Activated gamma-delta T cell treated with anti-CD3 and anti-CD28 coated beads, Interleukin-2, amount 50 U/mL, for 16 hours (primary cell): ENCODE measurements at places on chromosomes 3 and 15.

DNA sequence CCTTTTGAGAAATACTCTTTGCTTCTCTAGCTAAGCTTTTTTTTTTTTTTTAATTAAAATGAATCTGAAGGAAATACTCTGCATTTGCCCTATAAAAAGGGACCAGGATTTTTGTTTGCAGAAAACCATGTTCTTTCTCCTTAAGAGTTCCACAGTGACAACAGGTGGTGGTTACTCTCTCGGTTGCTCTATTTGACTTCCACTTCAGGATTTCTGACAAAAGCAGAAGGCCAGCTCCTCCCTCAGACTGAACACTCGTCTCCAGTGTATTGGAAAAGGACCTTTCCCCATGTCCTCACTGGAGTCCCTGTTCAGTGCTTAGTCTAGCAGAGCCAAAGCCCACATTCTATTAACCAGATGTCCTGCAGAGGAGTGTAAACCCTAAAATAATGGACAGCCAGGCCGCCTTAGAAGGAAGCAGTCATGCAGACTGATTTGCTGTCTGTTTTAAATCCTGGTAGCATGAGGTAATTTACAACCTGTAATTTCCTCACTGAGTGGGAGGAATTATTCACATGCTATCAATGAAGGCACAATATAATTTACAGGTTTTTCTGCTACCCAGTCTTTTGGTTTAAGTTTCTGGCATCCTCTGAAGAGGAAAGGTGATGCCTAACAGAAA, 599.3 kb downstream of the PYDC2 start:
- no peak for DNase-seq

DNA sequence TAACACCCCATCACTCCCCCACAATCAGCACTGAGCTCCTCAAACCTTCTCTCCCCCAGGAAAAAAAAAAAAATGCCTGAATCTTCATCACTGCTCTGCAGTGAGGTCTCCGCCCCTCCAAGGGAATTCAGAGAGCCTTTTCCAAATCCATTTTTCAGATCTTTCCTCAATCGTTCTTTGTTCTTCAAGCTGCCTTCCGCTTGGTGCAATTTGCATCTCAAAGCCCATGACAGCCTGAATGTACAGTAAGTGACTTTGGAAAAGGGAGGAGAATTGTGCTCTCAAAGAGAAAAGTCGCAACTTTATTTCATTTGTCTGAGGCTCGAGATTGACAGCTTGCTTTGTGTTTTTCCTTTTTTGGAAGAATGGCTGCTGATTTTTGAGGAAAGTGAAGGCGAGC, 75.0 kb downstream of the CORO2B start:
- no peak for DNase-seq

DNA sequence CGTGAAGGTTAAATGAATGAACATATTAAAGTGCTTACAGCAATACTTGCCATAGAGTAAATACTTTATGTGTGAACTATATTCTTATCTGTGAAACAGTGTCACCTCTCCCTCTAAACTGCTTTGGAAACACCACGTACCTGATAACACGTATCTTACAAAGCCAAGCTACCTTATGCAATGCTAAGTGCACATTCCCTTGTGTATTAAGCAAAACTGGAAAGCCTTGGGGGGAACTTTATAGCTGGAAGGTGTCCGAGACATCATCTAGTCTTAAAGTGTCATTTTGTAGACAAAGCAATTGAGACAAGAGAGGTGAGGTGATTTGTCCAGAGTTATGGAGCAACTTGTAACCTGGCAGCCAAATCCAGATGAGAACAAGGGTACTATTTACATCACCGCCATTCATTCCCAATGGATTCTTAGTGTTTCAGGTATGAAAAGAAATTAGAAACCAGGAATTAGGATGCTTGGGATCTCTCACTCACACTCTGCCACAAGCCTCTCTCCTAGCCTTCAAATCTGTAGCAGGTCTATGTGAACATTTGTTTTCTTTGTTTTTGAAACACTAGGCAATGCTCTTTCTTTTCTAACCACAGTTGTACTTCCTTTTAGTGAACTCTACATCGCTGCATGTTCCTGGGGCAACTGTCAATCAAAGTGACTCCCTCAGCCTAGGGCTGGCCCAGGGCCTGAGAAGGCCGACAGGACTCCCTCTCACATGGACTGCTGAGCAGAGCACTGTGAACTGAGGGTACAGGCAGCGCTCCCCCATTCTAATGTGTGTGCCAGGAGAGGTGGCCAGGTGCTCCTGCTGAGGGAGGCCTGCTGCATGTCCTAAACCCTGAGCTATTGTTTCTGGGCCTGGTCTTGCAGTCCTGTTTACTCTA, 13.9 kb upstream of the MGLL start:
- DNase-seq = no peak

GRCh38 chr3:154421083-154421482, 8.9 kb downstream of the GPR149 start:
- no peak for DNase-seq

DNA sequence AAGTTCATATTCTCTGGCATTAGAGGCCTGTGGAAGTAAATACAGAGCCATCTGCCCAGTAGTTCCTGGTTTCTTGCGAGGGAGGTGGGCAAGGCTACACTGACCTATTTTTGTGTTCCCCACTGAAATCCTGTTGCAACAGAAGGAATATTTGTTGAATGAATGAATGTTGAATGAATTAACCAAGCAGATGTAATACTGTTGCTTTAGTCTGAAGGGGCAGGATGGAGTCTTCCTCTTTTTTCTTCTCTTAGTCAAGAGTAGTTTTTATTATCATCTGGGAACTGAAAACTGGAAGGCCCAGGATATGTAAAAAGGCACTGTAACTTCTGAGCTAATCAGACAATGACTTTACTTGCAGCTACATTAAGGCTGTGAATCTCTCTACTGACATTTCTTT, 17.1 kb downstream of the BLOC1S6 start:
- no peak for DNase-seq

DNA sequence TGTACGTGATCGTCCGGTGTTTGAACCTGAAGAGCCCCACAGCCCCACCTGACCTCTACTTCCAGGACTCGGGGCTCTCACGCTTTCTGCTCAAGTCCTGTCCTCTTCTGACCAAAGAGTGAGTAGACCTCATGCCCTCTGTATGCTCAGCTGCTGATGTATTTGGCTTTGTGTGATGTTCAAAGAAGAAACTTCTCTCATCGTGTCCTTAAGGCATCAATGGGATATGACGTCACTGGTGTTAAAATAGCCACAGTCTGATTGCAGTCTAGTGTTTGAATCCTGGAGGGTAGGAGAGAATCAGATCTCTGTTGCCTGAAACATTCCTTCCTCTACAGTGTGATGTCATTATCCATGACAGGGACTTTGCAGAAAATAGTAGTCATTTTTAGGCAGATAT, 28.1 kb downstream of the ABHD2 start:
- DNase-seq = no peak

- DNase-seq = no peak
These were observed 554.3 kb downstream of the EPHB1 start for GRCh38 chr3:135349254-135349948.

DNA sequence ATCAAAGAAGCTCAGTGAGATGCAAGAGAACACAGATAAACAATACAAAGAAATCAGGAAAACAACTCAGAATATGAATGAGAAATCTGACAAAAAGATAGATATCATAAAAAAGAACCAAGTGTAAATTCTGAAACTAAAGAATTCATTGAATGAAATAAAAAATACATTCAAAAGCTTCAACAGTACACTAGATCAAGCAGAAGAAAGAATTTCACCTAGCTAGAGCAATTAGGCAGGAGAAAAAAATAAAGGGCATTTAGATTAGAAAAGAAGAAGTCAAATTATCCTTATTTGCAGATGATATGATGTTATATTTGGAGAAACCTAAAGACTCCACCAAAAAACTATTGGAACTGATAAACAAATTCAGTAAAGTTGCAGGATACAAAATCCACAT, 19.4 kb upstream of the CX3CR1 start:
- no peak for DNase-seq

GRCh38 chr3:66938338-66938963, 59.7 kb upstream of the KBTBD8 start:
- DNase-seq = no peak

DNA sequence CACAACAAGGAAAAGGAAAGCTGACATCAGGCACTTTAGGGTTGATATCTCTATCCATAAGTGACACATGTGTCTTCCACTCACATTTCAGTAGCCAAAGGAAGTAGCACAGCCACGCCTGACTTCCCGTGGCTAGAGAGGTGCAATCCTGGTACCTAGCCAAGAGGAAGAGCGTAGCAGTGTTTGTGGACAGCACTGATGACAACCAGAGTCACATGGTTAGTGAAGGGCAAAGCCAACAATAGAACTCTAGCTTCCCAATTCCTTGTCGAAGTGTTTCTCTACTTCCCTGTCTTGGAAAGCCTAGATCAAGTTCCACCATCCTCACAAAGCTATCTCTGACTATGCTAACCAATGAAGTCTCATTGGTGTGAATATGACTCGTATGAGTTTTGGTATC, 189.2 kb downstream of the RSL24D1 start:
- no peak for DNase-seq

GRCh38 chr15:84819291-84819768, 2.2 kb downstream of the ALPK3 start:
- DNase-seq = no peak

DNA sequence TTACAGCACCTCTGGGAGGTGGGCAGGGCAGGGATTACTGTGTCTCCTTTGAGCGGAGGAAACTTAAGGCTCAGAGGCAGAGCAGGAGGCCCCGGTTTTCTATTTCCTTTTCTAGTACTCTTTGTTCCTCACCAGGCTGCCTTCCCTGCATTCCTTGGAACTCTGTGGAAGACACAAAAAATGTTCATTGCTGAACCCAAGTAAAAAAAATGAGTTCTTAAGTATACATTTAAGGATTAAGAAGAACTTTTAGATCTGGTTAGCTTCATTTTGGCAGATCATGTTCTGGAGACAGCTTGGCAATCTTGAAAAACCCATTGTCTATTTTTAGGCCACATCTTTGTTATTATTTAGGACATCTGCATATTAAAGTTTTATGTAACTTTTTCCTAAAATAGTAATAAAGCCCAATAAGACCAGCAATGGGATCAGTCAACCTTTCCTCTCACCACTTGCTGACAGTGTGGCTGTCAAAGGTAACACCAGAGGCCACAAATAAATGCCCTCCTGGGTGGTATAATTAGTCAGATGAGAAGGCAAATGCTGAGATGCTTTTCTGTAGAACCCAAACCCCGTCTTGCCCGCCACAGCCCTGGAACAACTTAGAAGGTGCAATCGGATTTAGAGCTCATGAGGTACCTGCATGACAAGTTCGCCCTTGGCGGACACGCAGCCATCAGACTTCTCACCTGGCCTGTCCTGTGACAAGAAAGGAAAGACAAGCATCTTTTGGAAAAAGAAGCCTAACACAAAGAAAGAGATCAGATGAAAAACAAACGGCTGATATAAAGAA, 97.2 kb downstream of the DGKG start:
- no peak for DNase-seq

GRCh38 chr3:147702509-147702908, 293.3 kb downstream of the ZIC1 start:
- no peak for DNase-seq

GRCh38 chr15:98560338-98560737, 88.0 kb upstream of the IGF1R start:
- DNase-seq = no peak

- DNase-seq = no peak
These were observed 48.1 kb downstream of the IQSEC1 start for GRCh38 chr3:13025090-13025489.

DNA sequence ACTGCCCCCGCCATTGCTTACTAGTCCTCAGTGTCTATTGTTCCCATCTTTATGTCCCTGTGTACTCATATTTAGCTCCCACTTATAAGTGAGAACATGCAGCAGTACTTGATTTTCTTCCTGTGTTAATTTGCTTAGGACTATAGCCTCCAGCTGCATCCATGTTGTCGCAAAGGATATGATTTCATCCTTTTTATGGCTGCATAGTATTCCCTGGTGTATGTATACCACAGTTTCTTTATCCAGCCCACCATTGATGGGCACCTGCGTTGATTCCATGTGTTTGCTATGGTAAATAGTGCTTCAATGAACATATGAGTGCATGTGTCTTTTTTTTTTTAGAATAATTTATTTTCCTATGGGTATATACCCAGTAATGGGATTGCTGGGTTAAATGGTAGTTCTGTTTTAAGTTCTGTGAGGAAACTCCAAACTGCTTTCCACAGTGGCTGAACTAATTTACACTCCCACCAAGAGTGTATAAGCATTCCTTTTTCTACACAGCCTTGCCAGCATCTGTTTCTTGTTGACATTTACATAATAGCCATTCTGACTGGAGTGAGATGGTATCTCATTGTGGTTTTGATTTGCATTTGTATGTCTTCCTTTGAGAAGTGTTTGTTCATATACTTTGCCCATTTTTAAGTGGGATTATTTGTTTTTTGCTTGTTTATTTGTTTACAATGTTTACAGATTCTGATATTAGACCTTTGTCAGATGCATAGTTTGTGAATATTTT, 53.7 kb downstream of the GALK2 start:
- no peak for DNase-seq

DNA sequence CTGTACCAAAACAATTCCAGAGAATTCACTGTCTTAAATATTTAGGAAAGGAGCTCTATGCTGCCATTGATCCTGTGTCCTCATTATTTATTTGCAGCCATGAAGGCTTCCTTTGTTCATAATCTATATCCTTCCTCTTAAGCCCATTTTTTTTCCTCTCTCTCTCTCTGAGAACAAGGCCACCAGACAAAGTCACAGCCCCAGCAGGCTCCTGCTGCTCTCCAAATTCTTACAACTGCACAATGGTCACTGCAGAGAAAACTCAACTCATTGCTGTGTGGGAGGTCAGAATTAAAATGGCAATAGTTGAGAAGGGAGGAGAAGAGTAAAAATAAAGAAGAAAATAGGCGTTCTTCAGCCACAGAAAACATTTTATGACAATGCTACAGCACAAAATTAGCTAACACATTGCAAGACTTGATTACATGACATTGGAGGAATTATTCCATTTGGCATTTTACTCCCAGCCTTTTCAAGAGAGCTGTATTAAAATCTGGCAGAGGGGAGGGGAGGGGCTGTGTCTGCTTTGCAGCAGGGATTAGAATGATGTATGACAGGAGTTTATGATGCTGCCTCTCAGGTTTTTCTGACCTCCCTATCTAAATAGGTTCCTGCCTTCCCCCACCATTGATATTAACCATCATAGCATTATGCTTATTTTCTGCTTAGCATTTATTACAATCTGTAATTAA, 399.7 kb upstream of the THBS1 start:
- DNase-seq = no peak

DNA sequence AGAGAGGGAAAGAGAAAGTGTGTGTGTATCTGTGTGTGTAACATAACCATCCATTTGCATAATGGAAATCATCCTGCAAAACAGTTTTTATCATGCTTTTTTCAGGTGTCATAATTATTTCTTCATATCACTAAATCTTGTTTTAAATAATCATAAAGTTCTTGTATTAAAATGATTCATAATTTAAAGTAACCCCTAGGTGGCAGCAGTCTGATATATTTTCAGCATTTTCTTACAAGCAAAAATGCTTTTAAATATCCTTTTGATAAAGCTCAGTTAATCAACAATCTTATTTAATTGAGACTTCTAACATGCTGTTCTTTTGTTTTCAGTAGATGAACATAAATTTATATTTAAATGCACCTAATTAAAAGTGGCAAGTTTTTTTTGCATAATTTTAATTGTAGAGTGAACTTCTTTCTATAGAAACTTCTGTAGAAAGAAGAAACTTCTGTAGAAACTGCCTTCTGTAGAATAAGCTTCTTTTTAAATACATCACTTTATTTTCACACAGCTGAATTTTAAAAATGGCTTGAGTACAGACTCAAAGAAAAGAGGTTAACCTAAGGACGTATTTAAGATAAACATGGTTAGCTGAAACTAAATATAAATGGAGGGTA, 72.5 kb downstream of the OPA1 start:
- DNase-seq = no peak
